ENCODE measurements at places on chromosomes 12 and 14. TPM values are rescaled to one million over a fixed set of nuclear protein-coding genes. Genes with fewer than 3 reads are reported as not detected.

GRCh38 chr14:93619176-93619793 lies 169.0 kb downstream of the PRIMA1 start:
- DNase-seq = peak; percentile 26

DNA sequence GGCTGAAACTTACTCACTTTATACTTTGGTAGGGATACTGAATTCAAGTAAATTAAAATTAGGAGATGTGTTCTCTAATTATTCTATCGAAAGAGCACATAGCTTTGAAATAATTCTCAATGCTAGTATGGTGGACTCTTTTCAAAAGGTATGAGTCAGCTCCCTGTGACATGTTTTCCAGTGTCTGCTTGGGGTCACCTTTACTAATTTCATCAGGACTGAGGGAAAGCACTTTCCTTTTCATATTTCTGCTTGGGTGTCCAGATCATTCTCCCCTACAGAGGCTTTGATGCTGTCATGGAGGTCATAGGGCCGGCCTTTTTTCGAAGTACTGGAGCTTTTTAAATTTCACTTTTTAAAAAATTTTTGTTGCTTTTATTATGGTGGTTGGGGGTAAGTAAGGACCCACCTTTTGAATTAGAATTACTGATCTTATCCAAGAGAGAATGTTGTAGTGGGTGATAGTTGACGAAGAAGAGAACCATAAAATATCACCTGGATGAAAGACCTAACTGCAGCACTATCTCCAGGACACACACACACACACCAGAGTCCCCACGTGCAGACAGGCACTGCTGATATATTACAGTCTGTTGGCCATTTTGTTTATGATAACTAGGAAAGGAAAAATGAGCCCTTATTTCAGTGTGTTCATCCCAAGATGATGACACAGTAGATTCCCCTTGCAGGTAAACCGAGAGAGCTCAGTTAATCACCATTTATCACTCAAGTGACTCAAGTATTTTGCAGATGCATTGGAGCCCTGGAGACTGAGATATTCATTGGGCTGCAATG lies 558.6 kb downstream of the DIO2 start:
- no peak for DNase-seq

DNA sequence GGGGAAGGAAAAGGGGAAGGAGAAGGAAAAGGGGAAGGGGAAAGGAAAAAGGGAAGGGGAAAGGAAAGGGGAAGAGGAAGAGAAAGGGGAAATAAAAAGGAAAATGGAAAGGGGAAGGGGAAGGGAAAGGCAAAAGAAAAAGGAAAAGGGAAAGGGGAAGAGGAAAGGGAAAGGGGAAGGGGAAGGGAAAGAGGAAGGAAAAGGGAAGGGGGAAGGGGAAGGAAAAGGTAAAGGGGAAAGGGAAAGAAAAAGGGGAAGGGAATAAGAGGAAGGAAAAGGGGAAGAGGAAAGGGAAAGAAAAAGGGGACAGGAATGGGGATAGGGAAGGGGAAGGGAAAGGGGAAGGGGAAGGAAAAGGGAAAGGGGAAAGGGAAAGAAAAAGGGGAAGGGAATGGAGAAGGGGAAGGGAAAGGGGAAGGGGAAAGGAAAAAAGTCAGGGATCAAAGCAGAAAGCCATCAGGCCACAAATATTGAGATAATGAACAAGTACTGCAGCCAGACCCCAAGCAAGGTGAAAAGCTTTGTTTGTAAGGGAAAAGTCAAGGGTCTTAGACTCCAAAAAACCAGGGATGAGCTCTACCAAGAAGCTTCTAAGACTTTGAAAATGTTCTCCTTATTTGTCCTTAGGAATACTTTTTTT lies 20.0 kb downstream of the DICER1 start:
- DNase-seq = no peak

The GLIPR1L1 gene
- not detected for polyA plus RNA-seq

GRCh38 chr12:20011200-20011599 lies 357.1 kb upstream of the PDE3A start:
- DNase-seq = no peak

DNA sequence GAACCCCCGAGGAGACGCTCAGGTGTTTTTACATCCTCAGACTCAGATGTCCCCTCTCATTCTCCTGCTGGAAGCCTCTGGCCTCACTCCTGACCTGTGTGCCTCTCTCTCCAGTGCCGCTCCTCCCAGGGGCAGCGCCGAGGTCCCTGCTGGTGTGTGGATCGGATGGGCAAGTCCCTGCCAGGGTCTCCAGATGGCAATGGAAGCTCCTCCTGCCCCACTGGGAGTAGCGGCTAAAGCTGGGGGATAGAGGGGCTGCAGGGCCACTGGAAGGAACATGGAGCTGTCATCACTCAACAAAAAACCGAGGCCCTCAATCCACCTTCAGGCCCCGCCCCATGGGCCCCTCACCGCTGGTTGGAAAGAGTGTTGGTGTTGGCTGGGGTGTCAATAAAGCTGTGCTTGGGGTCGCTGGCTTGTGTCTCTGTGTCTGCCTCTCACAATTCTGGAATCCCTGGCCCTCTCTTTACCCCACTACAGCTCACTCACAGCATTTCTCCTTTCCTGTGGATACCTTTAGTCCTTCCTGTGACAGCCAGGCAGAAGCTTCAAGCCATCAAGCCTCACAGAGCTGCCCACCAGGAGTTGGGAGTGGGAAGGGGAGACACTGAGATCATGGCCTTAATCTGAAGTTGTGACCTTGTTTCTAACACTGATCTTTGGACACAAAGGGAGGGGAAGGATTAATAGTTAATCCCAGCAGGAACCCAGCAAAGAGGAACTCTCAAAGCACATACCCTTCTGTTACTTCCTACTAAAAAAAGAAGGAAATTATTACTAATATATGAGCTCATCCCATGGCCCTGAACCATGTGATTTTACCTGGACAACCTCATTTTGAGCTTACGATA lies 1.1 kb upstream of the SOAT2 start:
- DNase-seq = peak; percentile 78

- DNase-seq = peak; percentile 82
These were observed 25.0 kb downstream of the GPRC5A start for GRCh38 chr12:12916135-12916944.

The RIMBP2 gene
- polyA plus RNA-seq = 12.2 TPM

- no peak for DNase-seq
These were observed 1.1 kb downstream of the IFI27L2 start for GRCh38 chr14:94128216-94128839.

DNA sequence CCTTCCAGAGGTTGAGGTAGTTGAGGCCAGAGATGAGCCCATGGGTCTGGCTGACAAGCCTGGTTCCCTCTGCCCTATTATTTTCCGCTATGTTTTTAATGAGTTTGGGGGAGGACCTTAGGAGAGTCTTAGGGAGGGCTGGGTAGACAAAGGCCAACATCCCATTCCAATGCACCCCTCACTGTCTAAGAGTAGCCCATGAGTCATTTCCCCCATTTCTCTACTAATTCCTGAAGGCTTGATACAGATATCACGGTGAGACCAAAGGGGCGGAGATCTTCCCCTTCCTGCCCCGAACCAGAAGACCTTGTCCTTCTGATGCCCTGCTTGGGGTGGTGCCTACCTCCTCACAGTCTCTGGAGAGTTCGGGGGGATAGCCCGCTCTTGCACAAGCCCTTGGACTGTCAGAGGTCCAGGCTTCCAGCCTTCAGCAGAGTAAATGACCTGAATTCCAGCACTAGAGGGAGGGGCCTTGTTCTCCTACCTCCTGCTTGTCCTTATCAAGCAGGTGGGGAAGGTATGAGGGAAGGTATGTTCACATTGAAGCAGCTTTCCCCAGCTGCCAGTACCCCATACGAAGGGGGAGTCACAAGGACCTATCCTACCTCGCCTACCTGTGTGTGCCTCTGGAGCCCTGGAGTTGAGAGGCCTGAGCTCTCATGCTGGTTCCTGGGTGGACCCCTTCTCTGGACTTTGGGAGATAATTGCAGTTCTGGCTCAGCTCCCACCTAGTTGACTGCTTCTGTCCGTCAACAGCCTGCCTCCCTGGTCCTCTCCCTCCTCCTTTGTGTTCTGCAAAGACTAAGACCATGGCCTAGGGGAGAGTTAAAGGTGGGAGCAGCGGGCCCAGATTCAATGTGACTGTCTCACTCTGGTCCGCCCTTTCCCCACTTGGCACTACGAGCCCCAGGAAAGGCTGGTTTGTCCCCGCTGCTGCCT lies 3.7 kb downstream of the PSMB11 start:
- no peak for DNase-seq

Data from small intestine (tissue), 16 donors.